ENCODE measurements at places on chromosomes 1 and 21.

DNA sequence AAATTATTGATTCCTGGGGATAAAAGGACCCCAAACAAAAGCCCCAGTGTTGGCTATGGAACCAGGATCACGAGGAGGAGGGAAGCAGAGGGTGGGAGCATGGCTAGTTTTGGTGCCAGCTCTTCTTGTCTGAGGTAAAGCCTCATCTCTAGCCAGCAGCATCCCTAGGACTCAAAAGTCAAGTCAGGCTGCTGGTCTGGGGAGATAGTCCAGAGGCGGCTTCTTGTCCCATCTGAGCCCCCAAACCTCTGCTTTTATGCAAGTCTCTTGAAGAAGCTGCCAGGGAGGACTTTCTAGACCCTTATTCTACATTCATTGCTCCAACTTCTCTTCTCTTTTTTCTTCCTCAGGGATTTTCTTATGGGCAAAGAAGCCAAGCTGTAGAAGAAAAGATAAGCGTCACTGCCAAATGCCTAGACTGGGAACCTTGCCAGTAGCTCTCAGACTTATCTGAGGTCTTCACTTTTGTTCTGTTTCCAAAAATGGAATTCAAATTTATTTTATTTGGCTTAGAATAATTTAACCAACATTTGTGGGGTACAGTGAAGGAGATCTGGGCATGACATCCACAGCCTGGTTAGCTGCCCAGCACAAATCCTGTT, 6.9 kb upstream of the ANKRD35 start:
- DNase-seq: no peak

- peak; percentile 27 for DNase-seq
Observed at GRCh38 chr1:203086992-203087763, 1.4 kb upstream of the MYOG start.

GRCh38 chr1:198462365-198463019, 78.0 kb downstream of the ATP6V1G3 start:
- no peak for DNase-seq

- DNase-seq: no peak
Observed at GRCh38 chr1:200042119-200042551, 14.6 kb downstream of the NR5A2 start.

DNA sequence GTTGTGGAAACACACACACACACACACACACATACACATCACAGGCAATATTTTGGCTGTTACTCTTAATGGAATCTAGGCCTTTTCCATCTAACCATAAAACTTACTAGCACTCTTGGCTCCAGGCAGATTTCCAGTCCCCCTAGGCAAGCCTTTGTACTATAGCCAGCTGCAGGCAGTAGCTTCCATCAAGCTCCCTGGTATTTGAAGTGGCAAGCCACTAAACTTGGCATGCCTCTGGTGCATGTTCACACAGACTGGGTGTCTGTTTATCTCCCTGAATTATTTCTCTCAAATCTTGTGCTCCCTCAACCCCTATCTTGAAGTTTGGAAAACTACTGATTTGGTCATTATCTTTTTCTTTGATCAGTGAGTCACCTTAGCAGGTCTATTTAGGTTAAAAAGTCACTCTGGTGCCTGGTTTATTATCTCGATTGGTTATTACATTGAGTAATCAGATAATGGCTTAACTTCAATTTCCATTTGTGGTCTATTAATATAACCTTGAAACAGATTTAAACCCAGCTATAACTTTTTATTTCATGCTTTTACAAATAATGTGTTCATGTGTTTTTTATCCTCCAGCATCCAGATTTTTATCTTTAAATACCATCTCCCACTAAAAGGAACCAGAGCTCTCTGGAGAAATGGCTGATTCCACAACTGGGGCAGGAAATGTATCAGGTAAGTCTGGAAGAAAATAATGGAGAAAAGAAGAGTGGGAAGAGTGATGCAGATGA, 2.7 kb upstream of the RBM15 start:
- no peak for DNase-seq

DNA sequence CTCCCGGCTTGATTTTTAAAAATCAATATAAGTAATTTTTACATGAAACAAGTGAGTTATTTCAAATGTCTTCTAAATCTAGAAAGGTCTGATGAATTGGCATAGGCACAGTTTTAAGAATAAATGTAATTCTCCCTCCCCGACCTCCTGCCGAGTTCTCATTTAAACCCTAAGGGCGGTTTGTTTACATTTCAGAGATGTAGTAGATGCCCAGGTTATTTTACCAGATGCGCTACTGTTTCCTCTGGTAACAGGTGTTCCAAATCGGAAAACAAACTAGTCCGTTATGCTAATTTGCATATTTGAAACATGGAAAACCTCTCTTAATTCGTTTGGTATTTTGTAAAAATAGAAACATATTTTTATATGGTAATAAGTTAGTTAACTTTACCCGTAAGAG, 53.8 kb upstream of the CFAP126 start:
- DNase-seq: no peak

GRCh38 chr1:180734366-180734765, 102.5 kb downstream of the XPR1 start:
- no peak for DNase-seq

DNA sequence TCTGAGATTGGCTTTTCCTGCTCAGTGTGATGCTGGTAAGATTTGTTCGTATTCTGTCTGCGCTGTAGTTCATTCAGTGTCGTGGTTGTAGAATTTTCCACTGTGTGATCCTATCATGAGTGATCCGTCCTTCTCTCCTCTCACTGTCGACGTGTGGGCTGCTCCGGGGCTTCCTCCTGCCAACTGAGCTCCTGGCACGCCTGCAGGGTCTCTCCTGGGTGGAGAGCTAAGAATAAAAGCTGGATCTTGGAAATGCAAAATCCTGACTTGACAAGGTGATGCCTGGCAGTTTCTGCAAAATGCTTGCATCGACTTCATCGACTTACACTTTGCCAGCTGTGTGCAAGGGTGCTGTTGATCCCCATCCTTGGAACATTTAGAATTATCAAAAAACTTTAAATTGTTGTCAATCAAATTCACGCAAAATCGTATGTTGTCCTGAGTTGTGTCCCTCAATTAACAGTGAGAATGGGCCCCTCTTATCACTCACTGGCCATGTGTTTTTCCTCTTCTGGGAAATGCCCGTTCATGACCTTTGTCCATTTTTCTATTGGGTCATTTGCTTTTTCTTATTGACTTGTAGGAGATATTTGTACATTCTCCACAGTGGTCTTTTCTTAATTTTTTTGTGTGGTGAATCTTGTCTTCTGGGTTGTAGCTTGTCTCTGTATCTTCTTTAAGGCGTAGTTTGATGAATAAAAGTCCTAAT, 125.5 kb downstream of the CRYAA start:
- DNase-seq: no peak

DNA sequence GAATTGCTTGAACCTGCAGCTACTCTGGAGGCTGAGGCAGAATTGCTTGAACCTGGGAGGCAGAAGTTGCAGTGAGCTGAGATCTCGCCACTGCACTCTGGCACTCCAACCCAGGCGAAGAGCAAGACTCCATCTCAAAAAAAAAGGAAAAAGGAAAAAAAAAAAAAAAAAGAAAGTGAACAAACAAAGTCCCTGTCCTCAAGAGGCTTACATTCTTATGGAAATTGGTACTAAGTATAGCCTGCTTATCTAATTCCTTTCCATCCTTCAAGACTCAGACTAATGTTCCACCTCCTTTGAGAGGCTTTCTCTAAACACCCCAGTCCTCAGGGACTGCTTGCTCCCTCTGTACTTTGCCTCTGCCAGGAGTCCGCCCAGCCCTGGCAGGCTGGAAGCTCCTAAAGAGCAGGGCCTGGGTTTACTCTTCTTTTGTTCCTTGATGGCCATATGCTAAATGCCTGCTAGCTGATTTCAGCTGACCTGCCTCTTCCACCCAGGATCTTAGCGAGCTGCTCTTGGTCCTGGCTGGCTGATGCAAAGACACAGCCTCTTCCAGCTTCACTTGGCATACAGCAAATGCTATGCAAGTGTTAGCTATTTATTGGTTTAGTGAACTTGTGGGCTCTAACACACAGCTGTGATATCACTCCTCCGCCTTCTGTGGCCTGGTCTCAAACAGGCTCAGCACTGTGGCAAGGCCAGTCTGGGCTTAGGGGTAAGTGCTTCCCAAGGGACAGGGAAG, 9.8 kb downstream of the SLC9A1 start:
- no peak for DNase-seq

GRCh38 chr1:32107742-32108661, at the start of gene KPNA6:
KPNA6 (plus strand) TSS chr1:32108056; CDS start chr1:32108131, 75 bp downstream.
- DNase-seq: peak; percentile 98

DNA sequence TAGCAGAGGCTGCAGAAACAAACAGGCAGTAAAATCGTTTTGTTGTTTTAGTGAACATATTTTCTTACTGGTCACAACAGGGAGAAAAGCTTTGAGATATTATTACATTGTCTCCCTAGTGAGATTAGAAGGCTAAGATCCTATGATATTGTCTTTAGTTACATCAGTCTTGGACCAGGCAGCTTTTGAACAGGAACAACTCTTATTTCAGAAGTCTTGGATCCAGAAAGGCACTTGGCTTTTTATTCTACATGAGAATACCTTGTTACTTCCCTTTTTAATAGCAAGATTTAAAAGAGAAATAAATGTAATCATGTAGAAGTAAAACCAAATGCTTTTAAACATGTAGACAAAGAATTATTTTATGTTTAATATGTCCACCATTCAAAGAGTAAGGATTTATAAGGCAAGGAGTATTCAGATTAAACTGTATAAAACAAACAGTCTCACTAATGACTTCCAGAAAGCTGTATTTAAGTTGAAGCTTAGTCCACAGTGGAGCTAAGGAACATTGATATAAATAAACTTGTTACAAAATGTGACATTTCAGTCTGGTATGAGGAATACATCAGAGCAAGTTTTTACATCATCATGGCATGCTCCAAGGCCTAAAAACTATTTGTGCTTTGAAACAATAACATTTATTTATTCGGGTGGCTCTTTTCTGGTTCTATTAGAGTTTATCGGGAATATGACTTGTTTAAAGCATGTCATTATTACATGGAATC, 72.2 kb downstream of the PHTF1 start:
- DNase-seq: no peak

DNA sequence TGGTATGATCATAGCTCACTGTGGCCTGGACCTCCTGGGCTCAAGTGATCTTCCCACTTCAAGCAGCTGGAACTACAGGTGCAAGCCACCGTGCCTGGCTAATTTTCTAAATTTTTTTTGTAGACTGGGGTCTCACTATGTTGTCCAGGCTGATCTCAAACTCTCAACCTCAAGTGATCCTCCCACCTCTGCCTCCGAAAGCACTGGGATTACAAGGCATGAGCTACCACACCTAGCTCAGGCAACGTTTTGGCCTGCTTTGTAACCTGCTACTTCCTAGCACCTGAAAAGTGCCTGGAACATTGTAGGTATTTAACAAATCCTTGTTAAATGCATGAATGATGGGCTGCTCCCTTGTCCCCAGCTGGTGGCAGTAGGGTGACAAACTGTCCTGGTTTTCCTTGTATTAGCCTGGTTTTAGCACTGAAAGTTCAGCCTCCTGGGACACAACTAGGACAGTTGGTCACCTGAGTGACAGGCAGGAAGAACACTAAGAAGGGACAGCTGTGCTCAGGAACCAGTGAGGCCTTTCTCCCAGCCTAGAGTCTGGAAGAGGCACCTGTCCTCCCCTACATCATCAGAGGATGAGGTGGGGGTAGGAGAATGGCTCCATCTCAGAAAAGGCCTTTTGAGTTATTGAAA, 88.5 kb upstream of the CD34 start:
- DNase-seq: no peak

DNA sequence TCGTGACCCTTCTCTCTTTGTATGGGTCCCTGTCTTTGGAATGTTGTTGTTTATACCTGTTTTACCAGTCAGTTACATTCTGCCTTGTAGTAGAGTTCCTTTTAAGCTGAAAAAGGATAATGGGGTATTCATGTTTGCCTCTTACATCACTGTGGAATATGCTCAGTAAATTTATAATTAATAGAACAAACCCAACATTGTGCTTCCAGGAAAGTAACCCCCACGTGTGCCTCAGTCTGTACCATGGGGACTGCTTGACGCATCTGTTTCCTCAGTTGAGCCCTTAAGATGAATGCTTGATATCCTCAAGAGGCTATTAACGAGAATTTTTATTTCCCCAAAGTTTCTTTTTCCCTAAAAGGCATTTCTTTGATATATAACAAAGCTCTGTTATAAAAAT, 73.4 kb downstream of the ST6GALNAC3 start:
- no peak for DNase-seq

DNA sequence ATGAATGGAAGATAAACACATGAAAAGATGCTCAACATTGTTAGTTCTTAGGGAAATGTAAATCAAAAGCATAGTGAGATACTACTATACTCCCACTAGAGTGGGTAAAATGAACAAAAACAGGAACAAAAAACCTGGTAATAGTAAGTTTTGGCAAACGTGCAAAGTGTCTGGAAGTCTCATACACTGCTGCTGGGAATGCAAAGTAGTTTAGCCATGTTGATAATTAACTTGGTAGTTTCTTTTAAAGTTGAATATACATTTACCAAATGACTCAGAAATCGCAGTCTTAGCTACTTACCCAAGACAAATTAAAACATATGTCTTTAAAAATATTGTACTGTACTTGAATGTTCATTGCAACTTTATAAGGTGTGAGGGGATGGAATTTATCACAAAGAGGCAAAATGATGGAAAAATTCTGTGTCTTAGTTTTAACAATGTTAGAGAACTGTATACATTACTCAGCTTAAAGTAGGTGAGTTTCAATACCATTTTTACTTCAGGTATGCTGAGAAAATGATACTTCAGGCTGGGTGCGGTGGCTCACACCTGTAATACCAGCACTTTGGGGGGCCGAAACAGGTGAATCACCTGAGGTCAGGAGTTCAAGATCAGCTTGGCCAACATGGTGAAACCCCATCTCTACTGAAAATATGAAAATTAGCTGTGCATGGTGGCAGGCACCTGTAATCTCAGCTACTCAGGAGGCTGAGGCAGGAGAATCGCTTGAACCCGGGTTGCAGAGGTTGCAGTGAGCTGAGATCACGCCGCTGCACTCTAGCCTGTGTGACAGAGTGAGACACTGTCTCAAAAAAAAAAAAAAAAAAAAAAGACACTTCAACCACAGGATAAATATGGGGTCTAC, 102.3 kb downstream of the PDE4B start:
- DNase-seq: no peak

DNA sequence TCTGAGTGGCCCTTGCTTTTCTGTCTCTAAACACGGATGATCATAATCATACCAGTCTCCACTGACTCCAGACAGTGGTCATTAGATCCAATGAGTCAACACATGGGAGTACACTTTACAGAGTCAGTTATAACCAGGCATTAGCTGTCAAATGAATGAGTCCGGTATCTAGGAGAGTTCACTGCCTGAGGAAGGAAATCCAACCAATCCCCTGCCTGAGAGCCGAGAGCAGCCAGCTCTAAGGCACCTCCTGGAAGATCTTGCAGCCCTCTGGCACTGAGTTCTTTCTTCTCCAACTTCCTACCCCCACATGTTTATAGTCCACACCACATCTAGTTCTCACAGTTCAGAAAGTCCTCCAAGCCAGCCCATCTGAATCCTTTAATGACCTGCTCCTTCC, 29.4 kb upstream of the RBM15 start:
- DNase-seq: no peak

- DNase-seq: no peak
Observed at GRCh38 chr1:193179094-193179493, 7.3 kb downstream of the B3GALT2 start.

DNA sequence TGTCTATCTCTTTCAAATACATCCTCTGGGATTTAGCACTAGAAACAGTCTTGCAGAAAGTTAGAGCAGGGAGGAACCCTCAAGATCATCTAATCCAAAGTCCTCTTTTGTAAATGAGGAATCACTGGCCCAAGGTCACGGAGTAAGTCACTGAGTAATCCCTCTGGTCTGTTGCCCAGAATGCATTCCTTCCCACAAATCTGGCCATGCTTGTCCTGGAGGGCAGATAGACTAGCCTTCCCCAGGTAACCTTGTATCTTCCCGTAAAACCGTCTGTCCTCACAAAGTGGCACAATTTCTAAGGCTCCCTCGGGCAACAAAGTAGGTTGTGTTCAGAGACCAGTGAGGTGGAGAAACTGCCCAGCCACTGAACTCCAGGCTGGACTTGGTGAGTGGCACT, 46.2 kb downstream of the DDR2 start:
- no peak for DNase-seq

All from NT2/D1 (cell line).